Stimulated activated CD4-positive, alpha-beta T cell treated with anti-CD3 and anti-CD28 coated beads, TNF-alpha, amount 100 ng/mL, for 1 hour (primary cell): ENCODE measurements at places on chromosomes 1 and 21.

- DNase-seq = no peak
Observed at GRCh38 chr1:116824631-116825206, 70.5 kb downstream of the CD2 start.

DNA sequence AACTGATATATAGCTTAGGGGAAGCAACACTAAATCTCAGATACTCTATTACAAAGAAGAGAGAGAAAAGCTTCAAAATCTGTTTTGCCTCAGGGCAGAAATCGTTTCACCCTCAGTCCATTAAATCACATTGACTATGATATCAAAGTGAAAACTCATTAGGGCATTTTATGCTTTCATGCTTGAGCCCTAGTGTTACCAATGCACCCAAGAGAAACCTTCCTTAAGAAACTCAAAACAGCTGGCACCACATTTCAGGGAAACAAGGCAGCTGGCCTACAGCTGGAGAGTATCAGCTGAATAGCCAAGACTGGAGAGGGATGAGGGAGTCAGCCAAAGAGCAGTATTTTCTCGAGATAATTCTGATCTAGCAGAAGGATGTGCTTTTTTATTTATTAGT, 14.9 kb downstream of the COLGALT2 start:
- no peak for DNase-seq

DNA sequence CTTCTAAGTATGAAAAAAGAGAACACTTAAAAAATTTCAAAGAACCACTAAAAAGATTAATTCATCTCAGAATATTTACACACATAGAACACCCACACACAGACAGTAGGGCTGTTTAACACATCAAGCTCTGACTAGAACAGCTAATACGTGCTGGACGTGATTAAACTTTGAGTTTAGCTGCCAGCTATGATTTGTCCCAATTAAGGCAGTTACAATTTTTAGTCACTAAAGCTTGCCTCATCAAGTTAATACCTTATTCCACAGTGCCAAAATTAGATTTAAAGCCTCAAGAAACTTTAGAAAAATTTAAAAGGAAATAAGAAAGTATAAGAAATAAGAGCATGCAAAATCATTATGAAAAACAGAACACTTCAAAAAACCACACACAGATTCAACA, 18.9 kb downstream of the SLC16A1 start:
- DNase-seq = no peak

- DNase-seq = no peak
Observed at GRCh38 chr1:156697481-156697880, 7.9 kb downstream of the CRABP2 start.

DNA sequence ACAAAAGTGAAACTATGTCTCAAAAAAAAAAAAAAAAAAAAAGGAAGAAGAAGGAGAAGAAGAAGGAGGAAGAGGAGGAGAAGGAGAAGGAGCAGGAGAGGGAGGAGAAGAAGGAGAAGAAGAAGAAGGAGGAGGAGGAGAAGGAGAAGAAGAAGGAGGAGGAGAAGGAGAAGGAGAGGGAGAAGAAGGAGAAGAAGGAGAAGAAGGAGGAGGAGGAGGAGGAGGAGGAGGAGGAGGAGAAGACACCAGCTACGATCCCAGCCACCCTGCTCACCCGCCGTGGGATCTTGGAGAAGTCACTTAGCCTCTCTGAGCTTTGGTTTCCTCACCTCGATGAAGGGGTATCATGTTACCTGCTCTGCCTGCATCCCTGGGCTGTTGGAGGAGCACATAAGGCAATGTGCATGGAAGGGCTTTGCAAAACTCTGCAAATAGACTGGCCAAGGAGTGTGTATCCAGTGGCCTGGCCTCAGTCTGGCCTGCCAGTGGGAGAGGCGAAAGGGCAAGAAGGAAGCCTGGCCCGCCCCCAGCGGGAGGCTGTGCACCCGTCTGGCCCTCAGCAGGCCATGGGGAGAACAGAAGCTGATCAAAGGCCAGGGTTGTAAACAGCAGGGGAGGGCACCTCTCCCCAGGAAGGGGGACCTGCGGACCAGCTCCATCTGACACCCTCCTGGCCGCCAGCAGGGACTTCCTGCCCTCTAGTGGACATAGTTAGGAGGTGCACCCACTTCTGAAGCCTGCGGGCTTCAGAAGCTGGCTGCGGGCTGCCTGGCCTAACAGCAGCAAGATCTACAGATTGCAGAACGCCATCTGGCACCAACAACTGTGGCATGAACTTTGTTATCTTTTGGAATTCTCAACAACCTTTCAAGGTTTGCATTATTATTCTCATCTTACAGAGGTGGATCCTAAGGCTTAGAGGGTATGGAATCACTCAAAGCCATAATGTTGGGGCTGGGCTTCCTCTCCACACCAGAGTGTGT, 19.2 kb upstream of the CDK18 start:
- DNase-seq = peak; percentile 39

GRCh38 chr1:99814373-99814900, 35.7 kb upstream of the AGL start:
- DNase-seq = no peak

GRCh38 chr1:208850442-208850841, 606.3 kb upstream of the PLXNA2 start:
- DNase-seq = no peak

- DNase-seq = peak; percentile 22
Observed at GRCh38 chr1:91876040-91876470, 9.9 kb downstream of the TGFBR3 start.

DNA sequence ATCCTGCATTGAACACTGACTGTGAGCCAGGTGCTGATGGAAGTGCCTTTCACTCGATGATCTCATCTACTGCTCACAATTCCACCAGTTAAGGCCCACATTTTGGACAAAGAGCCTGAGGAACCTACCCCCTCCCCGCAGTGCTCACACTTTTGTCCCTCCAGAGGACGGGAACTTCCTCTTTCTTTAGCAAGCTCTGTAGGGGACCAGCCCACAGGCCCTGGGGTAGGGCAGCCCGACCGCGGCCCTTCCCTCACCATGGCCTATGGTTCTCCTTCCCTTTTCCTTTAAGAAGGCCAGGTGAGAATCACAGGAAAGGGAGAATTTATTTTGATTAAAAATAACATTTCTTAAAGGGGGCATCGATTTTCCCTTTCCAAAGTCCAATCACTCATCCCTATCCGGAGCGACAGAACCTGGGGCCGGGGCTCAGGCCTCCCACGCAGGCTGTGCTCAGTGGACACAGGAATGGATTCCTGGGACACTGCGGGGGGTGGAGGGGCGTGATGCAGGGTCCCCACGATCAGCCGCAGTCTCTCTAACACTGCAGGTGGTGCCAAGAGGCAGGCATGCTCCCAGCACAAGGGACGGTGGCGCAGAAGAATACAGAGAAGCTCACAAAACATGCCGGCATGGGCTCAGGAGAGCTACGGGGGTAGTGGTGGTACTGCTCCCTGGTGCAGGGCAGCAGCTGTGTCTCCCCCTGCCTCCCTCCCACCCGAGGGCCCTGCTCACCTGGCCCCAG, 8.9 kb upstream of the KCNE1 start:
- DNase-seq = no peak

DNA sequence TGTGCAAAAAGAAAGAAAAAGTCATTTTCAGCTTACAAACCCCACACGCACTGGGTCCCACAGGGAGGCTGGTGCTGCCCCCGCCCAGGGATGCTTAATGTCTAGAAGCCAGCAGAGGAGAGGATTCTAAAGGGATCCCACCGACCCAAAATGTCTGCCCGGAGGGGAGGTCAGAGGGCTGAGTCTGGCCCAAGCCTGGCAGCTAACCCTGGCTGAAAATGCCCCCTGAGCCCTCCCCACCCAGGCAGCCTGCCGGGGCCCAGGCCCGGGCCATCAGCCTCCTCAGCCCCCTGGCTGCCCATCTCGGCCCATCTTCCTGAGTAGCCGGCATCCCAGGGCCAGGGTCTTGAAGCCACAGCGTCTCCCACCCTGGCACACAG, 33.5 kb downstream of the ACOT7 start:
- DNase-seq = no peak

DNA sequence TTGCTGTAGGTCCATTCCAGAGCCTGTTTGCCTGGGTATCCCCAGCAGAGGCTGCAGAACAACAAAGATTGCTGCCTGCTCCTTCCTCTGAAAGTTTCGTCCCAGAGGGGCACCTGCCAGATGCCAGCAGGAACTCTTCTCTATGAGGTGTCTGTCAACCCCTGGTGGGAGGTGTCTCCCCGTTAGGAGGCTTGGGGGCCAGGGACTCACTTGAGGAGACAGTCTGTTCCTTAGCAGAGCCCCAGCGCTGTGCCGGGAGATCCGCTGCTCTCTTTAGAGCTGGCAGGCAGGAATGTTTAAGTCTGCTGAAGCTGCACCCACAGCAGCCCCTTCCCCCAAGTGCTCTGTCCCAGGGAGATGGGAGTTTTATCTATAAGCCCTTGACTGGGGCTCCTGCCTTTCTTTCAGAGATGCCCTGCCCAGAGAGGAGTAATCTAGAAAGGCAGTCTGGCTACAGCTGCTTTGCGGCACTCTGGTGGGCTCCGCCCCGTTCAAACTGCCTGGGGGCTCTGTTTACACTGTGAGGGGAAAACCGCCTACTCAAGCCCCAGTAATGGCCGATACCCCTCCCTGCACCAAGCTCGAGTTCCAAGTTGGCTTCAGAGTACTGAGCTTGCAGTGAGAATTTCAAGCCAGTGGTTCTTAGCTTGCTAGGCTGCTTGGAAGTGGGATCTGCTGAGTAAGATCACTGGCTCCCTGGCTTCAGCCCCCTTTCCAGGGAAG, 8.7 kb upstream of the SLC25A24 start:
- DNase-seq = no peak

DNA sequence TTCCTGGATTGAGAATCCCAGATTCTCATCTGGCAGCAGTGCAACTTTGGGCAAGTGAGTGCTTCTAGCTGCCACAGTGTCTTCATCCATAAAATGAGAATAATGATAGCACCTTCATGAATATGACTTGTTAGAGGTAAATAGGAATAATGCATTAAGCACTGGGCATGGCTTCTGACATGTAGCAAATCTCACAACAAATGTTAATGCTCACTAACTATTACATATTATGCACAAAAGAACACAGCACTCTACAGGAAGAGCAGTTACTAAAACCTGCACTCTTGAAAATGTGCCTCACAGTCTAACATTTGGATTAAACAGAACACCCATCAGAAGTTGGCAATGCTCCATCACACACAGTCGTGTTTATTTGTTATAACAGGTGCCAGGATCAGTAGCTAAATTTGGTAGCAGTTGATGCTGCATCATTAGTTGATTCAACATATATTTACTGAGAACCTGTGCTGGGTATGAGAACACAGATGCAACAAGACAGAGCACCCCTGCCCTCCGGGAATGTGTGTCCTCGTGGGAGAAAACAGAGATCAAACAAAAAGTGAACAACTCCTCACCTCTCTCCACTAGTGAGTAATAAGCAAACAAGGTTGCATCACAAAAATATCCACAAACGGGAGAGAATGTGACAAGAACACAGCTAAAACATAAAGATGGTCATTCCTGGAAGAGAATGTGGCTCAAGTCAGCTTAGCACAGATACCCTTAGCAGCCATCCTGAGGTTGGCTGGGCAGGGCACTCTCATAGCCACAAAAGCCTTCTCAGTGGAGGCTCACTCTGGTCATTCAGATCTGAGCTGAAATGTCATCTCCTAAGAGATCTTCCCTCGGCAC, 26.2 kb upstream of the LBR start:
- DNase-seq = no peak

GRCh38 chr1:2067981-2068380, 17.8 kb downstream of the PRKCZ start:
- no peak for DNase-seq

GRCh38 chr21:41932576-41933312, 21.1 kb downstream of the C2CD2 start:
- DNase-seq = no peak

- DNase-seq = no peak
Observed at GRCh38 chr1:209202830-209203532, 380.5 kb upstream of the CAMK1G start.

- no peak for DNase-seq
Observed at GRCh38 chr1:212485913-212486618, 53.3 kb downstream of the NENF start.

DNA sequence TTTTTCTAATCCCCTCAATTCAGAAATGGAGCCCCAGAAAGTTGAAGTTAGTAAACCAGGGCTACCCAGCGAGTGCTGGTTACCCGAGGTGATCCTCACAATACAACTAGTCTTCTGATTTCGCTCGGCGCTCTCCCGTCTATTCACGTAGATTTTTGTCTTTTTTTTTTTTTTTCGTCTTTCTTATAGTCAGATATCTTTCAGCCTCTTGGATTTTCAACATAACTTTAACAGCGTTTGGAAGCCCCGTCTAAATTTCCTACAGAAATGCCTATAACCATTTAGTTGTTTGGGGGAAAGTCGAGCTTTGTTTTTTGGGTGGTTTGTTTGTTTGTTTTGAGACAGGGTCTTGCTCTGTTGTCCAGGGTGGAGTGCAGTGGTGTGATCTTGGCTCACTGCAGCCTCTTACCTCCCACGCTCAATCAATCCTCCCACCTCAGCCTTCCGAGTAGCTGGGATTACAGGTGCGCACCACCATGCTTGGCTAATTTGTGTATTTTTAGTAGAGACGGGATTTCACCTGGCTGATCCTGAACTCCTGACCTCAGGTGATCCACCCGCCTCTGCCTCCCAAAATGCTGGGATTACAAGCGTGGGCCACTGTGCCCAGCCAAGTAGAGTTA, 818 bp upstream of the TMEM50B start:
- DNase-seq = no peak

DNA sequence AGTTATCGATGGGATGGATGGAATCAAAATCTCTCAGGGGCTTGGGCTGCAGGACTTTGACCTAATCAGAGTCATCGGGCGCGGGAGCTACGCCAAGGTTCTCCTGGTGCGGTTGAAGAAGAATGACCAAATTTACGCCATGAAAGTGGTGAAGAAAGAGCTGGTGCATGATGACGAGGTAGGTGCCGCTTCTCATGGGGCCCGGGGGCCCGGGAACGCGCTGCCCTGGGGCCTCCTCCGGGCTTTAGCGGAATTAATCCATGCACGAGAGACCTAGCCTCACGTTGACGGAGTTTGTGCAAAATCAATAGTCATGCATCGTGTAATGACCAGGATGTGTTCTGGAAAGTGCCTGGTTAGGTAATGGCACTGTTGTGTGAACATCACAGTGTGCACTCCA, 43.8 kb downstream of the FAAP20 start:
- no peak for DNase-seq

- no peak for DNase-seq
Observed at GRCh38 chr1:14082331-14082730, 382.3 kb downstream of the PRDM2 start.

DNA sequence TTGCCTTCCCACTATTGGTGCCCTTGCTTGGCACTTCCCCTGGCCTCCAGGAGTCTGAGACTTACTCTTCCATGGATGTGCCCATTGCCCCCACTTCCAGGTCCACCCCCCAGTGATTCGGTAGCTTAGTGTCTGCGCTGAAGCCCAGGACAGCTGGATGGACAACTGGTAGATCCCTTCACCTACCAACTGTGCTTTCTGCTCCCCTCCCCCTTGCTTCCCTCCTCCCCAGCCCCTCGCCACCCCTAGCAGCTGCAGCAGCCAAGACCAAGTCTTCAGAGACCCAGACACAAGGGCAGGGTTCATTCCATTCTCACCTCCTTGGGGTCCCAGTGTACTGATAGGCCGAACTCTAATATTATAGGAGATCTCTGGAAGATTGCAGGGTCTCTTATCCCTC, 6.9 kb downstream of the LMNA start:
- DNase-seq = no peak
